ENCODE measurements at places on chromosomes 7 and 10.

GRCh38 chr10:43867113-43867512 lies 218.4 kb upstream of the ZNF32 start:
- DNase-seq, result no peak

DNA sequence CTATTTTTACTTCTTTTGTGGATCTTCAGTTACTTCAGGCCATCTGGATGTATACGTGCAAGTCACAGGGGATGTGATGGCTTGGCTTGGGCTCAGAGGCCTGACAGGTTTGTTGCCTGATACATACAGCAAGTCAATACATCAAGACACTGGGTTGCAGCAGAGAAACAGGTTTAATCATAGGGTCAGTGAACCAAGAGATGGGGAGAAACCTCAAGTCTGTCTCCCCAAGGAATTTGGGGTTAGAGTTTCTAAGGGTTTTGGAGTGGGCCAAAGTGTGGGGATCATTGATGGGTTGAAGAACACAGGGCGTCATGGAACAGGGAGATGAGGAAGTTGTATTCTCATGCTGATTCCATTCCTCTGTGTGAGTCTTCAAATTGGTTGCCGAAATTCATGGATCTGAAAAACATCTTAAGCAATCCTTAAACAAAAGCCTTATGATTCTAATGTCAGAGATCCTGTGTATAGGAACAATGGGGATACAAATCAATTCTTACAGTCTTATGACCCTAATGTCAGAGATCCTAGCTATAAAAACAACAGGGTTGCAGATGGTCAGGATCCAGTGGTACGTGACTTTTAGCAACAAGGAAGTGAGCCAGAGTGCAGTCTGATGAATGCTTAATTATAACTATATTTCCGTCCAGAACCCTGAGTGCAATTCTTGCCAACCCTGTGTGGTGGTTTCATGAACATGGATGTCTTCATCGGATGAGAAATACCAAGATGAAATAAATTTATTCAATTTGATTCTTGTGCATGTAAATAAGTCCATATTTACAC lies 18.9 kb downstream of the OTUD1 start:
- no peak for DNase-seq

GRCh38 chr10:97907830-97908229 lies 58.2 kb downstream of the GOLGA7B start:
- no peak for DNase-seq

GRCh38 chr7:134554417-134554966 lies 5.6 kb downstream of the AKR1B15 start:
- DNase-seq, result no peak

GRCh38 chr10:73644015-73644743 lies 2.9 kb upstream of the MYOZ1 start:
- DNase-seq, result peak; percentile 27

DNA sequence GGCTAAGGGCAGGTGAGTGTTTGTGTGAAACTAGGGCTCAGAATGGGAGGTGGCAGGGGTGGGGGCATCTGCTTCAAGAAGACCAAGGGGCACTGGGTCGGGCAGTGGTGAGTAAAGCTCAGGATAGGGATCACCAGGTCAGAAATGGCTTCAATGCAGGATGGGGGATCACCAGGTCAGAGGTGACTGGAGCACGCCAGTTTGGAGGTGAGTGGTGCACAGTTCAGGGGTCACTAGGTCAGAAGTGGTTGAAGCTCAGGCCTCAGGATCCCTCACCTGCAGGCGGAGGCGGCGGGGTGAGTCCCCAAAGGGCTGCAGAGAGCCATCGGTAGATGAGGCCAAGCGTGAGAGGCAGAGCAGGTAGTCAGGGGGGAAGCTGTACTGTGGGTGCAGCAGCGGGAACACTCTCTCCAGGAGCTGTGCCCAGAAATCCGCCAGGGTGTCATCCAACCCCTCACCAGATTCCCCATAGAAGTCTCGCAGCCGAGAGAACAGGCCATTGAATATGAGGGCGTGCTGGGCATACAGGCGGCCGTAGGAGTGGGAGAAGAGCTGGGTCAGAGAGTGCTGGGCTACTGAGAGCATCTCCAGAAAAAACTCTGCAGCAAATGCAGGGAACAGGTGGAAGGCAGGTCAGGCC lies 1.8 kb downstream of the GPC2 start:
- DNase-seq, result no peak

GRCh38 chr7:33243319-33243881 lies 114.0 kb downstream of the BBS9 start:
- no peak for DNase-seq

DNA sequence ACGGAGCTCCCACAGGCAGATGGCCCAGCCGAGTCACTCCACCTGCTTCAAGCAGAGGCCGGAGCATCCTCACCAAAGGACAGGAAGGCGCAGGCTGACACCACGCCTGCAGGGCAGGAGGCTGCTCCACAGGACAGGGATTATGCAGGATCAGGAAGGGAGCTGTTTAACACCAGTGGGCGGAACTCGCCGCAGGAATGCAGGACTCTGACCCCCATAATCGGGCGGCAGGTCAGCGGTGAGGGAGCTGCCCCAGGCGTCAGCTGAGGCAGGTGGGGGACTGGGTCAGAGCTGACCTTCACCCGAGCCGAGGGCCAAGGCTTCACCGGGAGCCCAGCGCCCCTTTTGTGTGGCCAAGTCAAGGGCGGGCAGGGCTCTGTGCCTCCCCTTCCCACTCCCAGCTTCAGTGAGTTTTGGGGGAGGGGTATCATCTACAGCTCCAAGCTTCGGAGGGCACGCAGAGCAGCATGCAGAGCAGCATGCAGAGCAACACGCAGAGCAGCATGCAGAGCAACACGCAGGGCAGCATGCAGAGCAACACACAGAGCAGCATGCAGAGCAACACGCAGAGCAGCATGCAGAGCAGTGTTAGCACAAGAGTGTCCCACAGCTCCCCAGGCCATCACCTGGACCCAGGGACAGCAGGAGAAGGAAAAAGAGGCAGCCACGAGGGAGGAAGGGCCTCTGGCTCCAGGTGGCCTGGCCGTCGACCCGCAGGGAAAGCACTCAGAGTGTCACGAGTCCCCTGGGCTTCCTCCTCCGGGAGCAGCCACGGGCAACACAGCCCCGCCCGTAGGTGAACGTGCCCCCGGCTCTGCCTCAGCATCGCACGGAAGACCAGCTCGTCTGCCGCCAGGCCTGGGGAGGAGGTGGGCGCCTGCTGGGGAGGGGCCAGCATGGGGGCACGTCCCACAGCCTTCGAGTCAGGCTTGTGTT lies 151.7 kb upstream of the PPP2R2D start:
- DNase-seq, result no peak

- no peak for DNase-seq
These were observed 272.3 kb downstream of the TRIL start for GRCh38 chr7:28685644-28686417.

DNA sequence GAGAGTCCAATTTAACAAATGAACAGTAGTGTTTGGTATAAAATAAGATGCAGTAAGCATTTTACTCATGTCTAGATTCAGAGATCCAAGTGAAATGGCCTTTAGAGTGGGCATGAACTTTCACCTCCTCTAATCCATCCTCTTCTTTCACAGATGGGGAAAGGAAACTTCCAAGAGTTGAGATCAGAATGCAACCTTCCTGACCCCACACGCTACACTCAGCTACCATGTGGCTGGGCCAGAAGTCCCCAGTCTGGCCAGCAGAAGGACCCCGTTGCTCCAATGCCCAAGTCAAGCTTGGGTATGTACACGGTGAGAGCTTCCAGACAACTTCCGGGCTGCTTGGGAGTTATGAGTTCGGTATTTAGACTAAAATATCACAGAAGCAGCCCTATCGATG lies 228.0 kb downstream of the ELMO1 start:
- no peak for DNase-seq

- DNase-seq, result no peak
These were observed 42.1 kb downstream of the RSBN1L start for GRCh38 chr7:77738382-77738781.

- no peak for DNase-seq
These were observed 96.3 kb upstream of the DDC start for GRCh38 chr7:50661345-50662040.

GRCh38 chr7:76209310-76209709 lies 7.6 kb downstream of the SRRM3 start:
- no peak for DNase-seq

DNA sequence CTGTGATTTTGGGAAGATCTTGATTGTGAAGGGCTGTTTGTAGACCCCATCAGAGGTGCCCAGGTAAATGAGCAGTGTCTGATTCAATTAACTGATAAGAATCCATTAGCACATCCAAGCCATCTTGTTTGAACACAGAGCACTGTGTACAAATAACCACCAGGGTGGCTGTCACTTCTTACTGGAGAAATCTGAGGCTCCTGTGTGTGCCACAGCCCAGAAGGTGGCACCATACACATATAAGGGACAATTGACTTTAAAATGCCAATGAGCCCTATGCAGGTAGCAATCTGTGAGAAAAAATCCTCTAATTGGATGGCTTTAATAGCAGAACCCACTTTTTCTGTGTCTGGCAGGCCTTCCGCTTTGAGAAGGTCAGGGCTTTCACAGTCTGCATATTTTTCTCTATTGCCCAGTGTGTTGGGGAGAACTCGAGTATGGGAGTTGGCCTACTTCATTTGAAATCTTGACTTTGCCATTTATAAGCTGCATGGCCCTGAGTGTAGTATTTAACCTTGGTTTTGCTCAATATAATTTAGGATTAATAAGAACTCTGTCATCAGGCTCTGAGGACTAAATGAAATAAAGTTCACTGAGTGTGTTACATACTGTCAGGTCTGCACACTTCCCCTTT lies 517.4 kb downstream of the CCSER2 start:
- no peak for DNase-seq

DNA sequence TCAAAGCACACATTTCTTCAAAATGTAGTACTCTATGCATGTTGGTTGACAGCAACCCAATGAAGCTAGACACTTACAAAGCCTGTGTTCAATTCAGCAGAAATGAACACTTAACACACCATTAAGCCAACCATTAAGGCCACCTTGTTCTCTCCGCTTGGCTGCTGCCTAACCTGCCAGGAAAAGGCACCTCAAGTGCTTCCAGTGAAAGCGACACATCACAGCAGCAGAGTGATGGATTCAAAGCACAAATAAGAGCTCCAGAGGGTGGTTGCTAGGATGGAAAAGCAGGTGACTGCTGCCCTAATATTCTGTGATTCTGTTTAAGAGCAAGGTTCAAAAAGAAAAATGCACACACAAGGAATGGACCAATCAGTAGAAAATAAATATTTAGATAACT lies 81.5 kb upstream of the GNAI1 start:
- DNase-seq, result no peak

DNA sequence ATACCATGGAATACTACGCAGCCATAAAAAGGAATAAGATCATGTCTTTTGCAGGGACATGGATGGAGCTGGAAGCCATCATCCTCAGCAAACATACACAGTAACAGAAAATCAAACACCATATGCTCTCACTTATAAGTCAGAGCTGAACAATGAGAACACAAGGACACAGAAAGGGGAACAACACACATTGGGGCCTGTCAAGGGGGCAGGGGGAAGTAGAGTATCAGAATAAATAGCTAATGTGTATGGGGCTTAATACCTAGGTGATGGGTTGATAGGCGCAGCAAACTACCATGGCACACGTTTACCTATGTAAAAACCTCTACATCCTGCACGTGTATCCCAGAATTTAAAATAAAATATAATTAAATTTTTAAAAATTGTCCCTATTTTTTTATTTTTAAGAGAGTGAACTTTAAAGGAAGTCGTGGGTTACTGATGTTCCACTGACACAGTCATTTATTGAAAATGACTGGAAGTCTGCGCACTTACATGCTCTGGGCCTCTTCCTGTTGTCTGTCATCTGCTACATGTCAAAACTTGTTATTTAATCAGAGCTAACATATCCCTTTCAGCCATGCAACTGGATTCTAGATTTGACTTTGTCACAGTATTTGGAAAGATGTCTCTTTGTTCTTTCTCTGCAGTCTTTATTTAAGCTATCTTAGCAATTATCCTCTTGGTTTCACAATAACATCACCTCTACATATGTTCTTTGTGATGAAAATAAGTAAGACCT lies 73.7 kb upstream of the ABCB5 start:
- DNase-seq, result no peak

DNA sequence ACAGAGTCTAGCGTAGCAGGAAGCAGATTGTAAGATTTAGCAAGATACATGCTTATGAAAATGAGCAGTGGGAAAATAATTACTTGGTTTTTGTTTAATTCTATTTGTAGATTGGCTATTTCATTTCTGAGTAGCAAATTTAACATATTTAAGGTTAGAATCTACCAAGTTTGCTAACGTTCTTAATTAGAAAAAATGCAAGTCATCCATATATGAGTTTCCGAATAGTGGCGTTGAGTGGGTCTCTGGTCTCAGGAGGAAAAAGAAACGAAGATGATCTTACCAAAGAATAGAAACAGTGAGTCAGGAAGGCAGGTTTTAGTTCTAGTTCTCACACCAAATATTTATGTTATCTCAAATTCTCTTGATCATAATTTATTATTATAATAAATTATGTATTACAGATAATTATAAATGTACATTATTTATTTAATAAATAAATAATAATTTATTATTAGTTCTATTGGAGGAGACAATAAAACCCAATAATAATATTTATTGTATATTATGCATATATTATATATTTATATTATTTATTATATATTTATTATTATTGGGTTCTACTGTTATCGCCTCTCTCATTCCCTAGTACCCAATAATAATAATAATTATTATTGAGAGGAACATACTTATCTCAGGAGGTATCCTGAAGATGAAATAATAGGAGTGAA lies 194.3 kb upstream of the PITRM1 start:
- DNase-seq, result no peak

DNA sequence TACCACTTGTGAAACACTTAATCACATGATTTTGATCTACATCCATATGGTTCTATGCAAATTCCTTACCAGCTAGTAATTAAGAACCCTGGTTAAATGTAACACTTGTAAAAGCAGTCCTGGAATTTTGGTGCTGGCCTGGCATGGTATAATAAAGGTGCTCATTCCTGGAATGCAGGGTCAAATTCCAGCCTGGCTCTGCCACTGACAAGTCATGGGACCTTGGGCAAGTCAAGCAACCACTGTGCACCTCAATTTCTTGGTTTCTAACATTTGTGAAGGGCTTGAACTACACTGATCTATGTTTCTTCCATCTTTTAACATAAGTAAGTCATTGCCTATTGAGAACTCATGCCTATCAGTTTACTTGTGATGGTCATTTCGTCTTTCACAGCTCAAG lies 91.9 kb upstream of the PIK3CG start:
- no peak for DNase-seq

- no peak for DNase-seq
These were observed 29.6 kb upstream of the ATXN7L1 start for GRCh38 chr7:105905910-105906568.

DNA sequence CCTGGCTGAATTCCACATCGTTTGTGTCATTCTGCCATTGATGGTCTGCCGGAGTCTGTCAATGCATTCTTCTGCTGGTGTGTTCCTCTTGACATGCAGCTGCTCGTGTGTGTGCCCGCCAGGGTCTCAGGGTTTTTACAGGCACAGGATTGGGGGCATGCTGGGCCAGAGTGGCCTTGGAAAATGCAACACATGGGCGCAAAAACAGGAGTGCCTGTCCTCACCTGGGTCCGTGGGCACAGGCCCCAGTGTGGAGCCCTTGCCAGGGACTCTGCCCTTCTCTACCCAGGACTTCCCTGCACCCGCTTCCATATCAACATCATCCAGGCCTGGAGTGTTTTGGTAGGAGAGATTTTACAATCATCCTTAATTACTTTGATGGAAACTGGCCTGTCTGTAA lies 340.7 kb downstream of the KIF20B start:
- DNase-seq, result no peak

All from stimulated activated naive CD4-positive, alpha-beta T cell (primary cell).